Activated gamma-delta T cell (primary cell): ENCODE measurements at places on chromosomes 16 and 17.

GRCh38 chr16:3118846-3119245, 6.5 kb downstream of the ZNF205 start:
- DNase-seq, result no peak

DNA sequence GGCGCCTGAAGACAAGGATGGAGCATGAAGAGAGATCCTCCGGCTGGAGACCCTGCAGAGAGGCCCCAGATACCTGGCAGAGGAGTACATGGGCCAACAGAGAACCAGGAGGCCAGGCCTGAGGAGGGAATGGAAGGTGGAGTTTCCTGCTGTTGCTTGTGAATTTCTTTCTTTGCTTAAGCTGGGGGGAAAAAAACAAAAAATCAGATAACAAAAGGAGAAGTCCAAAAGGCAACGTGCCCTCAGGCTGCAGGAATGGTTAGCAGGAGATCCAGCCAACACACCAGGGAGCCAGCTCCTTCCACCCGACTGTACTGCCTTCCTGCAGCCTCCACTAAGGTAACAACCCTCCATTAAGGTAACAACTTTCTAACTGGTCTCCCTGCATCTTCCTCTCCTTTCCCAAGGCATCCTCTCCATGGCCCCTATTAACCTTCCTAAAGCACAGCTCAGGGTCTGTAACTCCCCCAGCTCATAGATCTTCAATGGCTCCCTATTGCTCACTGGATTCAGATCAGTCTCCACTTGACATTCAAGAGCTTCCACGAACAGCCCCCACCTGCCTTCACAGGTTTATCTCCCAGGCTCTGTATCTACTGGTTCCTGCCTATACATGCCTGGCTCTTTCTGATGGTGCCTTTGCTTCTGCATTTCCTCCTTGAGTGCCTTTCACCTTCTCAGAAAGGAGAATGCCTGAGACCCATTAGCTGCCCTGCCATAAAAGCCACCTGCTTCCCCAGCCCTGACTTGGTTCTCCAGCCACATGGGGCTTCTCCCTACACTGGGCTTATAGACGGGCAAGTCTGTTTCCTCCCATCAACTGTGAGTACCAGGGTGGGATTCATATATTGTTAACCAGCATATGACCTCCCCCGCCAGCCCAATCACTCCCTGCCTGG, 725 bp upstream of the ARL5C start:
- no peak for DNase-seq

GRCh38 chr17:6160232-6160555, 90.0 kb downstream of the WSCD1 start:
- no peak for DNase-seq

GRCh38 chr16:3718628-3719027, 1.3 kb upstream of the TRAP1 start:
- DNase-seq, result no peak

GRCh38 chr17:49817993-49818392, 29.5 kb downstream of the KAT7 start:
- DNase-seq, result no peak

GRCh38 chr17:39281806-39282205, 56.1 kb upstream of the STAC2 start:
- DNase-seq, result no peak

GRCh38 chr17:68384941-68385340, 72.4 kb downstream of the WIPI1 start:
- DNase-seq, result no peak

- no peak for DNase-seq
Measured at GRCh38 chr17:49035470-49036269, 38.5 kb downstream of the IGF2BP1 start.

DNA sequence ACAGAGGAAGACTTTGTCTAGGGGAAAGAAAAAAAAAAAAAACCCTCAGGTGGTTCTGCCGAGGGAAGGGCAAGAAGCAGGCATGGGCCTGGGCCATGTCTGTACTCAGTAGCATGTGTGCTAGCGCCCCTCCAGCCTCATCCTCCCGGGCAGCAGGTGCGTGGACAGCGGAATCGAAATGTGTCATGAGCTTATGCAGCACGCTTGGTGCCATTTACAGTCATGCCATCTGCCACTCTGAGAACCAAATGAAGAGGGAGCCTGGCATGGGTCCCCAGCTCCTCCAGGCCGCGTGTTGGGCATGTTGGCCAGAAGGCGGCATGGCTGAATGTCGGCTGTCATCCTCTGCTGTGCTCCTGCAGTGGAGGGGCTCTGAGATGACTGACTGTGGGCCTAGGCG, 31.4 kb downstream of the CRAMP1 start:
- DNase-seq, result no peak

DNA sequence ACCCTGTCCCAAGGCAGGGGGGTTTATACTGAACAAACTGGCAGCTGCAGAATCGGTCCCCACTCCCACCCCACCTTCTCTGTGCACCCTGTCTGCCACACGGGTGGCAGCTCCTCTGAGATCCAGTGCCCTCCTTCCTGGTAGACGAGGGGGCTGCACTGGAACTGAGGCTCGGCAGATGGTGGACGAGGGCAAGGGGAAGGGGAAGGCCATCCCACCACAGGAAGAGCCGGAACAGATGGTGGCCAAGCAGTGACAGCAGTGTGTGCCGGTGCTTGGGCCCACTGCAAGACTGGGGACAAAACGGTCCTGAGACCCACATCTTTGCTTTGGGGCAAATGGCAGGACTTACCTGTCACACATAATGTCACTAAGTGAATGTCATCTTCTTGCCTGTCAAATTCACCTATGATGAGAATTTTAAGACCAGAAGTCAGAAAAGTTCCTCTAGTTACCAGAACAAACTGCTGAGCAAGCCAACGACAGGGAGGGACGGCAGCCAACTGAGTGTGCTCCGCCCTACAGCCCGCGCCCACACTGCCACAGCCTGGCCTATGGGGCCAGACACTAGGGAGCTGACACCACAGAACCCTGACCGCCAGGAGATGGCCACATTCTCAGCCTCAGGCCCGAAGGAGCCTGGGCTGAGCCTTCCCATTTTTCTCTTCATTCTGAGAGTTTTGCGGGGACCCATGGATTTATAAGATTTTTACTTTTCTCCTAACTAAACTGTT, 14.4 kb downstream of the NTAN1 start:
- DNase-seq, result no peak

DNA sequence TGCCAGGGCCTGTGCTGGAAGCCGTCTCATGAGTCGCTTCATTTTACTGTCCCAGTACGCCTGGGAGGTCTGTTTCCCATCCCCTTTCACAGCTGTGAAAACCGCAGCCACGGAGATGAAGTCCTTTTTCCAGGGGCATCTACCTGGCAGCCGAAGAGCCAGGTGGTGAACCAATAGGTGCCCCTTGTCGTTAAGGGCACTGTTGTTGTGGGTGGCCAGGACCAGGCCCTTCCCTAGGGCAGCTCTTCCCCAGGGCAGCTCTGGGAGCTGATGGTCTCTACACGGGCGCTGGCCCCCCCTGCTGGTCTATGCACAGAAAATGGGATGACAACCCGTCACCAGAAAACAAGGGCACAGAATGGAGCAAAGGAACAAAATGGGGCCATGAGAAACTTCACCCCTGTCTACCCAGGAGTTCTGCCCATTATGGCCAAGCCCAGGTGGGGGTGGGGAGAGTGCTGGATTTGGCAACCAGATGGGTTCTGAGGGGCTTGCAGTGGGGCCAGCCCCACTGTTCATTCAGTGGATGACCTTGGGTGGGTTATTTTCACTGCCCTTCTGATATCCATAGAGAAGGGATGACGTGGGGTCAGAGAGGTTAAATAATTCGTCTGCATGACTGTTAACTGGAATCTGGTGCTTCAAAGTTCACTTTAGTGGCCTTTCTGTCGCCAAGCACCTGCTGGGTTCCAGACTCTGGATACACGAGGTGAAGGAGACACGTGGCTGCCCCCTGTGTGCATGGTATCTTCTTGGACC, 11.5 kb downstream of the RMI2 start:
- DNase-seq, result no peak

GRCh38 chr17:34974794-34975785, 5.2 kb upstream of the LIG3 start:
- DNase-seq, result no peak

GRCh38 chr16:55809386-55809785, 23.5 kb downstream of the CES1 start:
- DNase-seq, result no peak

DNA sequence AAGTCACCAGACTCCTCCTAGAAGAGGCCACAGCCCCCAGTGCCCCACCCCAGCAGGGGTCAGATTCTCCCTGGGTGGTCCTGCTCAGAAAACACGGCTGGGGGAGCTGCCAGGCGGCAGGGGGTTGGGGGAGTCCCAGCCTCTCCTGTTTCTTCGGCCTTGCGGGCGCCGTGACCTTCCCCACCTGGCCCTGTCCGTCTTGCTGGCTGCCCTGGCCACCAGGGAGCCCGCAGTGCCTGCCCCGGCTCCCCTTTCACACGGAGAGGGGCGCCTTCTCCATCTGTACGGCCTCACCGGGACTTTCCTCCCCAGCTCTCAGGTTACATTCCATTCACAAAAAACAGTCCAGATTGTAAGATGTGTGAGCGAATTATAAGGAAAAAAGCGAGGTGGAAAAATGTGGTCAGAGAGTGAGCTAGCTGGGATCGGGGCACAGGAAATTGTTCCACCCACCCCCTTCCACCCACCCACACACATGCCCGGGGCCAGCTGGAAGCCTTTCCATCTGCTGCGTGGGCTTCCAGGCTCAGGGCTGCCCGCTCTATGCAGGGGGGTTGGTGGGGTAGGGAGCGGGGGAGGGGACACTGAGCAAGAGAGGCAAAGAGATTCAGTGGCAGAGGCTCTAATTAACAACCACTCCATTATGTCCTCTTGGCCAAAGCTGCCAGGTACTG, 14.6 kb upstream of the CIBAR2 start:
- DNase-seq, result no peak

DNA sequence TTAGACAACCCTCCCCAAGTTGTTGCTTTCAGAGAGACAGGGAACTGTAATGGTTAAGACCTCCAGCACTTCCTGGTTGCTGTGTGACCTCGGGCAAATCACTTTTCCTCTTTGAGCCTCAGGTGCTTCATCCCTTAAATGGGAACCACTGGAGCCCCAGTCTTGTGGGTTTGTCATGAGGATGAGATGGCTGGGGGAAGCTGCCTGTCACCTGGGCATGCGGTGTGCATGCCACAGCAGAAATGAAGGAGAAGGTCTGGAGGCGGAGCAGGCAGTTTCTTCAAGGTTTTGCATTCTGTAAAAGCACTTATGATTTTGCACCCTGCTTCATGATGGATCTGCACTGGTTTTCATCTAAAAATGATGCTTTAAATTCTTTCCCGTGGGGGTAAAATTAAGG, 22.1 kb downstream of the NAGPA start:
- no peak for DNase-seq

GRCh38 chr17:5354310-5354709, 65.2 kb downstream of the NUP88 start:
- DNase-seq, result no peak

DNA sequence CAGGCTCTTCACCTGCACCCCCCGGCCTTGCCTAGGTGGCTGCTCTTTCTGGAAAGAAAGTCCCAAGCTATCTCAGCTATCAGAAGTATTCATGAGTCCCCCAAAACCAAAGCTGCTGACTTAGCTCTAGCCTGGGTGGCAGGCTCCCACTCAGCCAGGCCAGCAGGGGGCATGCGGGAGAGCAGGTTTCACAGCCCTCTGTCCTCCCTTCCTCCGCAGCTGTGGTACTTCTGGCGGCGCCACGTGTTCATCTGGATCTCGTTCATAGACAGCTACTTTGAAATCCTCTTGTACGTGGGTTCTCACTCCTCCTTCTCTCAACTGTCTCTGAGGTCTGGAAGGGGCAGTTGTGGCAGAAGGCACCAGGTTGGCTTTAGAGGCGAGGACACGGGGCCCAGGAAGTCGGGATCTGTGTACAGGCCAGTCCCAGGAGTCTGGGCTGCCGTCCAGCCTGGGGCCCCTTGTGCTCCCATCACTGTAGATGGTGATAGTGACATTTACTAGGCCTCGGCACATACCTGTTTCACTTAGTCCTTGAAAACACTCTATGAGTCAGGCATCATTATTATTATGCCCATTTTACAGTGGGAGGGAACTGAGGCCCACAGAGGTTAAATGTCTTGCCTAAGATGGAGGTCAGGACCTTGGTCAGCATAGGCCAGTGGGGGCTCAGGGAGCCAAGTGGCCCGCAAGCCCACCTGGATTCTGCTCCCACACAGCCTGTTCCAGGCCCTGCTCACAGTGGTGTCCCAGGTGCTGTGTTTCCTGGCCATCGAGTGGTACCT, 12.9 kb downstream of the TRPV2 start:
- DNase-seq, result no peak

GRCh38 chr16:74169687-74170376, 126.8 kb upstream of the PSMD7 start:
- DNase-seq, result no peak

DNA sequence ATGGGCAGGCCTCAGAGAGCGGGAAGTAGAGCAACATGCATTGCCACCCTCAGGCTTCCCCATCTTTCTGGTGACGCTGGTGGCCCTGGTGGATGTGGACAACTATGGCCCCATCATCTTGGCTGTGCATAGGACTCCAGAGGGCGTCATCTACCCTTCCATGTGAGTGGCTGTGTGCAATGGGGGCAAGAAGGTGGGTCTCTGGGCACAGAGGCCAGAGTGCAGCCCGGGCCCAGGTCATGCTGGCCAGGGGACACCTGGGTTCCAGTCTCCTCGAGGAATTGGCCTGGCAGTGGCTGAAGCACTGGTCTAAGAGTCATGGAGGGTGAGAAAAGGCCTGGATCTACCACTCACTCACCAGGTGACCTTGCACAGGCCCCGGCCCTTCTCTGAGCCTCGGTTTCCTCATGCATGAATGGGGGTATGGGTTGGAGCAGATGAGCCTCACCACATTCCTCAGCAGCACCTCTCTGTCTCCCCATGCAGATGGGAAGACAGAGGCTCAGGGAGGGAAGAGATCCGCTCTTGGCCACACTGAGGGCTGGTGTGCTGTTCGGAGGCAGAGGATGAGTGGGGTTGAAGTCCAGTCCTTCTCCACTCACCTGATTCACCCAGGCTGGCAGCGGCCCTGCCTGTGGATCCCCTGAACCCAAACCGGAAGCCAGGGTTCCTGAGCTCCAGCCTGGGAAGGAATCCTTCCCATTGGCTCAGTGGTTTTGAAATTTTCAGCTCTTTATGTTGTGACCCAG, 7.2 kb upstream of the ADGRG3 start:
- no peak for DNase-seq

- DNase-seq, result no peak
Measured at GRCh38 chr17:13491916-13492736, 109.6 kb downstream of the HS3ST3A1 start.

- no peak for DNase-seq
Measured at GRCh38 chr16:58032710-58033293, 7.2 kb downstream of the MMP15 start.
